ENCODE measurements at places on chromosomes 6 and 20.

GRCh38 chr6:72669324-72669723 is 47.5 kb downstream of the KCNQ5 start:
- no peak for DNase-seq

GRCh38 chr20:44138867-44139266 is 48.1 kb downstream of the JPH2 start:
- DNase-seq: no peak

- DNase-seq: no peak
Measured at GRCh38 chr6:157853018-157853805, 30.2 kb downstream of the SNX9 start.

GRCh38 chr20:53617791-53618489 is 24.3 kb upstream of the ZNF217 start:
- no peak for DNase-seq

DNA sequence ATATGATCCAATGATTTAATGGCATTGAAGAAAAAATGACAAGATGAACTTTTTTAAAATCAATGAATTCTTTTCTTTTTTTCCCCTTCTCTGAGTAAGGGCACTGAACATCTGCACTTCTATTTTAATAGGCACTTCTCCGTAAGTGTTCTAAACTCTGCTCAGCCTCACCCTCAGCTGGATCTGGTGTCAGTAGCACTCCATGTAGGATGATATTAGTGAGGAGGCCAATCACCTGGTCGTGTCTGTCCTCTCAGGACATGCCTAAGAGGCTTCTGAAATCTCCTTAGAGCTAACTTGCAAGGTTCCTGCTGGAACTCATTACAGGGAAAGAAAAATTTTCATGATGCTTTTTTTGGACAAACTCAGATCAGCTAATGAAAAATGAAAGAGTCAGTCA is 148.6 kb upstream of the MLIP start:
- DNase-seq: no peak

GRCh38 chr6:148723484-148723883 is 23.3 kb upstream of the UST start:
- DNase-seq: no peak

DNA sequence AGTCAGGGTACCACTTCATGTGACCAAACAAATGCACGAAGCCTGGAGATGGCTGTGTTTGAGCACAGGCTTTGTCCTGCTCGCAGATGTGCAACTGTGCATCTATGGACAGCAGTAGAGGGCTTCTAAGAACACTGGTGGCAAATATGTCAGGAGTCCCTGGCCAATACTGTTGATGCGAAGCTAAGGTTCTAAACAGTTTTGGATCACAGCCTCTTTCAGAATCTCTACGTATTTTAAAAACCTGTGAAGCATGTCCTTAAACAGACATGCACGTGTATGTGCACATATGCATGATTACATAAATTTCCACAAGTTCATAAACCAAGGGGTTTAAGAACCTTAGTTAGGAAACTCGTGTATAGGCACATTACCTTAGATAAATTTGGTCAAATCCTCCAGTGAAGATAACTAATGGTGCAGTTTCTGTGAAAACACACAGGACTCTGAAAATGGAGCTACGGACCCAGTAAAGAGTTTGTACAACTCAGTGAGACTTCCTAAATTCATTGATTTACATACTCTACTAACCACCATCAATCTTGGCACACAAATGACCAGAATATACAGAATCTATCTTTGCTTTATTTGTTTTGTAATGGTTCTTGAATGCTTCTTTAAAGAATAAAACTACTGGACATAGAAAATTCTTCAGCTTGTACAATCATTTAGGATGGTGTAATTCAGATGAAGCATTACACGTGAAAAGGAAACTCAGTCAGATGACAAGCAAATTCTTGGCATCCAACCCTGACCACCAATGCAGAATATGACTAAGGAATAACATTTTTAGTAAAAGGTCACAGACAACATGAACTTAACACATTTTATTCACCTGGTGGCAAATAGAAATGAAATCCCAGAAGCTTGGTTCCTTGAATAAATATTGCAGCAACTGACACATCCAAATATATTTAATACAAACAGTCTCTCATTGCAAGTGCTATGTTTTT is 27.4 kb downstream of the KCNQ5 start:
- DNase-seq: no peak

- no peak for DNase-seq
Measured at GRCh38 chr6:89489078-89489477, 56.1 kb downstream of the ANKRD6 start.

DNA sequence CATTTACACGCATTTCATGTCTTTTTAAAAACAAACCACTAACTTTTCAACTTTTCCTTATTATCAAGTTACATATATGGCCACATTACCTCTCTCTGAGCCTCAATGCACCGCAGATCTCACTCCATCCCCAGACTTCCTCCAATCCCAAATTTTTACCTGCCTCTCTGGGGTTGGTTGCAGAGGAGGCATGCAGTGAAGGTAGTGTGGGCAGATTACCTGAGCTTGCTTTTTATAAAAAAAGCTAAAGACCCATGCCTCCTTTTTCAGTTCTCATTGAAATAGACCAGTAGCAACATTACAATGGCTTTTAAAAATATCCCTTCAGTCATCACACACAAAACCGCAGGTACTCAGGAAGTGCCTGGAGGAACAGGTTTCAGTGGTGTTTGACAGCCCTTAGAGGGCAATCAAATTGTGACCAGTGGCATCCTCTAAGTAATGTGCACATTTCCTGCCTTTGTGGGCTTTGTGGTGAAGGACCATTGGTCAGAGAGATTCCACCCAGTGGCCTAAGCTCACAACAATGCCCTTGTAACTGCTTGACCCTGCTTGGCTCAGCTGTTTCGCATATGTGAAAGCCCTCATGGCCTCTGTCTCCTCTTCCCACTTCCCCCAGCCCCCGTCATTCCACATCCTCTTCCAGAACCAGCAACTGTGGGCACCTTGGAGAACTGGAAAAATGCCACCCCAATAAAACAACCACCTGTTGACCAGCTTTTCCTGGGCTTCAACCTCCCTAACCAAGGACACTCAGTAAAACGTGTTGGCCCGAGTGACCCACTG is 30.2 kb upstream of the IL17A start:
- DNase-seq: no peak

DNA sequence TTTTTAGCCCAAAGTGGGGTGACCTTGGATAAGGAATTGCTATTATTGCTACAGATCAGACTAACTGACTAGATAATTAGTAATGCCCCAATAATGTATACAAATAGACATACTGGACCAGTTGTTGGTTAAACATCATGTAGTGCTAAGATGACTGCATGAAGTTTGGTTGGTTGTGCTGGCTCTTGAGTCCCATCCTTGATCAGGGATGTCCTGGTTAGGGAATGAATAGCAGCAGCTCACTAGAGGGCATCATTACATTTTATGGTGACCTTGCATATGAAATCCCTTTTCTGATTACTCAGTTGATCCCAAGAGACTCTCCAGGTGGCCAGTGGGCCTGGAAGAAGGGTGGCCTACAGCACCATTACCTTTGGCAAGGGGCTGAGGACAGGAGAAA is 10.9 kb downstream of the TPBG start:
- DNase-seq: no peak

DNA sequence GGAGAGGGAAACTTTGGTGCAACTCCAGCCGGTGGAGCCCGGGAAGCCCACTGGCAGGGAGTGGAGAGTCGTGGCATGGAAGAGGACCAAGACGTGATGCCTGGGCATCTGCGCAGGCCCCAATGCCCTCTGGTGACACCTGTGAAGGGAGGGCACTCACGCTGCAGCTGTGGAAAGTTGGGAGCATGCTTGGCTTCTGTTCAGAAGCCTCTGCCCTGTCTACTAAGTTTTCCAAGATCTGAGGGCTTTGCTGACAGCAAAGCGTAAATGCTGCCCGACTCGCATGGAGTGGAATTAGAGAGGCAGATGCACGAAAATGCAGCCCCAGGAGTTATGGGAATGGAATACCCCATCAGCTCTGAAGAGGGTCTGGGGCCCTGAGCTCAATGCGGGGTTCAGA is 75.7 kb downstream of the SYNDIG1 start:
- no peak for DNase-seq
